ENCODE measurements at places on chromosomes 13 and 19.

- no peak for DNase-seq
Measured at GRCh38 chr13:30353060-30353459, 45.7 kb upstream of the KATNAL1 start.

GRCh38 chr19:49814010-49814409, 918 bp upstream of the FUZ start:
- no peak for DNase-seq

DNA sequence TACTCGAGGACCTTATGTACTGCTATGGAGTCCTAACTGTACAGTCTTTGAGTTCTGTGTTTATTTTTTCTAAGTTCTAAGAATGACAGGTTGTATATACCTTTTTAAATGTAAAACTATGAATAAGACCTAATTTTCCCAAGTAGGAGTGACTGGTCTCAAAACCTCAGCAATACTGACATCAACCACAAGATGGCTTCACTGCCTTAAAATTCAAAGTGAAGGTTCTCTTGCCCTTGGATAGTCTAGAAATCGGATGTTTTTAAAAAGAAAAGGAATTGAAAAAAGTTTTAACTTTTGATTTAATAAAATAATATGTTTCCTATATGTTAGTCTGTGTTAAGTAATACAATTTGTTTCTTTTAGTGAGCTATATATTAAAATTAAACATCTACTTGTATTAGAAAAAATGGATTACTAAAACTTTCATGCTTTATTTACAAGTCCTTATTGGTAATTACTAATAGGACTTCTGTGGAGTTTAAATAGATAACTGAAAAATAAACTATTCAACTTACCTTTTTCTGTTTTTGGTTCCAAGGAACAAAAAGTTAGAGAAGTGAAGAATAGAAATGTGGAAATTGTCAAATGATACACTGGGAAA, 52.0 kb downstream of the TDRD3 start:
- no peak for DNase-seq

DNA sequence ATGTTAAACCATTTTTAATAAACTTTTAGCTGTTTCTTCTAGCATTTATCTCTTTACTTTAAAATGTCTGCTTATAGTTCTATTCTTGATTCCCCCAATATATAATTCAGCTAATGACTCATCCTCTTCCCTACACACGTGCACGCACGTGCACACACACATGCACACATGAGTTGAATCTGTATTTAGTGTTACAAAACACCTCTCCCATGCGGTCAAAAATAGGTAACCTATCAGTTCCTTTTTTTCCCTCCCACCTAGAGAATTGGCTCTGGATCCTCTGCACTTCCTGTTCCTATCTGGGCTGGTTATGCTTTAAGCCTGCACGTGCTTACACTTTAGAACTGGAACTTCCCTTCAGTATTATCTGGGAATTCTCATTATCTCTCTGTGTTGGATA, 144.1 kb downstream of the PAN3 start:
- no peak for DNase-seq

DNA sequence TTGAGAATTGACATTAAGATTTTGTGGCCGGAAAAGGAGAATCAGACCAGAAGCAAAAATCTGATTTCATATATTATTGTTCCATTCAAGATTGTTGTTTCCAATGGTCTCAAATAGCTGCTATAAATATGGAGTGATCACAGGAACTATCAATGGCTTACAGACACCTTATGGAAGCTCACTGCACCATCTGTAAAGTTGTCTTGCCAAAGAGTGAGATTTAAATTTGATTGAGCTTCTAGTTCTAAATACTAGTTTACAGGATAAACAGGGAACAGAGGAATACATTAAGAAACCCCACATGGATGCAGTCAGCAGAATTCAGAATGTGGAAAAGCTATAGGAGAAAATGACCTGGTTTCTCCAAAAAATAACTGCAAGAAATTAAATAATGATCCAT, 47.0 kb upstream of the CALM3 start:
- DNase-seq, result no peak

DNA sequence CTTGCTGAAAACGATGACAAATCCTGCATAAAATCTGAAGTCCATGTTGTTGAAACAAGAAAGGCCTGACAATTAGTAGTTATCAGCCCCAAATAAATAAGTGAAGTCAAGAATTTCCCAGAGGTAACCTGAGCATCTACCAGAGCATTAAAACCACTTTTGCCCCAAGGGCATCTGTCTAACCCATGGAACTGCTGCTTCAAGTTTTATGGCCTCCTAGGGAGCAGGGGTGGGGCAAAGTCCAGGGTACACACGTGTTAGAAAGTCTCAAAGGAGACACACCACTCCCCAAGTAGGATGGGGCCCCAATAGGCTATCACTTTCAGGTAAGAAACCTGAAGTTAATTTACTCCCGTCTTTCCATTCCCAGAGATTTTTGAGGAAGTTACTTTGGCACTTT, 81.1 kb downstream of the CACNA1A start:
- no peak for DNase-seq

DNA sequence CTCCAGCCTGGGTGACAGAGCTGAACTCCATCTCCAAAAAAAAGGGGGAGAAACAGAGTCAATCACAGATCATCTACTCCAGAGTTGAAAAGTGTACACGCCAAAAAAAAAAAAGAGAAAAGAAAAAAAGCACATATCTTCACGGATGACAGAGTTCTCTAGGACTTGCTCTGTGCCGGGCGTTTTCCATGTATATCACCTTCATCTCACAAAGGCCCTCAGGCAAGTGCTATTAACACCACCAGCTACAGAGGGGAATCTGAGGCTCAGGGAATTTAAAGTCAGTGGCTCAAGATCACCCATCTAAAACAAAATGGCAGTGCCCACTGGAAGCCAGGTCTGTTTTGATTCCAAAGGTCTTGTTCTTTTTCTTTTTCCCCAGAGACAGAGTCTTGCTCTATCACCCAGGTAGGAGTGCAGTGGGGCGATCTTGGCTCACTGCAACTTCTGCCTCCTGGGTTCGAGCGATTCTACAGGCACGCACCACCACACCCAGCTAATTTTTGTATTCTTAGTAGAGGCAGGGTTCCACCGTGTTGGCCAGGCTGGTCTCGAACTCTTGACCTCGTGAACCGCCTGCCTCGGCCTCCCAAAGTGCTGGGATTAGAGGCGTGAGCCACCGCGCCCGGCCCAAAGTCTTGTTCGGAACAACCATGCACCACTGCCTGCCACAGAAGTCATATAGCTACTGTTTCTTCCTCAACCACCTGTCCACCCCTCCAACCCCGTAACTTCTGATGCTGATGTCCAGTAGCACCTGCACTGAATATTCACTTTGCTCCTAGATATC, 42.2 kb downstream of the SAE1 start:
- no peak for DNase-seq

DNA sequence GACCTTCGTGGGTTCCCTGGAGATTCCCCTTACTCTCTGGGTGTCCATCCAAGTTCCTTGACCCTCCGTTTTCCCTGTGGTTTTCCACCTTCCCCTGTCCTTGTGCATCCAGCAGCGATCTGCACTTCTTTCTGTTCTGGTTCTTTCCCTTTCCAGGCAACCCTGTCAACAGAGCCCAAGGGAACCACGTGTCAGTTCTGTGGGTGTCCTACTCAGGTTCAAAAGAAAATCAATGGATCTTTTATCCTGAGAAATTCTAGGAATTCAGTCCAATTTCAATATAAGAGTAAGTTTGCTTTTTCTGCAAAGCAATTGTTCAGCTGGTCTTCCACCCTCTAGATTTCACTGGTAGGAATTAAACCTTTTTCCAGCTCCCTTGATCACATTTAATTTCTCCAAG, 1394.8 kb upstream of the SLC10A2 start:
- no peak for DNase-seq

DNA sequence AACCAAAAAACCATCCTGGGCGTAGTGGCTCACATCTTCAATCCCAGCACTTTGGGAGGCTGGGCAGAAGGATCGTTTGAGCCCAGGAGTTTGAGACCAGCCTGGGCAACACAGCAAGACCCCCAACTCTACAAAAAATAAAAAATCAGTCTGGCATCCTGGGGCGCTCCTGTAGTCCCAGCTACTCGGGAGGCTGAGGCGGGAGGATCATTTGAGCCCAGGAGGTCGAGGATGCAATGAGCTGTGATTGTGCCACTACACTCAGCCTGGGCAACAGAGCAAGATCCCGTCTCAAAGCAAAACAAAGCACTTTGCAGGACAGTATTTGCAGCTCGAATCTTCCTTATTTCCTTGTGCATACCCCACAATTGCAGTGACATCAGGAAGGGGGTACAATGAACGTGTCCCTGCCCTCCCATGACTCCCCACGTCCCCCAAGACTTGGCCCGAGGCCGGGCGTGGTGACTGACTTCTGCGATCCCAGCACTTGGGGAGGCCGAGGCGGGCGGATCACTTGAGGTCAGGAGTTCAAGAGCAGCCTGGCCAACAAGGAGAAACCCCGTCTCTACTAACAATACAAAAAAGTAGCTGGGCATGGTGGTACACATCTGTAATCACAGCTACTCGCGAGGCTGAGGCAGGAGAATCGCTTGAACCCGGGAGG, 870 bp downstream of the NDUFB7 start:
- DNase-seq, result no peak

GRCh38 chr19:52522551-52522950, 4.9 kb upstream of the ZNF808 start:
- DNase-seq, result no peak

DNA sequence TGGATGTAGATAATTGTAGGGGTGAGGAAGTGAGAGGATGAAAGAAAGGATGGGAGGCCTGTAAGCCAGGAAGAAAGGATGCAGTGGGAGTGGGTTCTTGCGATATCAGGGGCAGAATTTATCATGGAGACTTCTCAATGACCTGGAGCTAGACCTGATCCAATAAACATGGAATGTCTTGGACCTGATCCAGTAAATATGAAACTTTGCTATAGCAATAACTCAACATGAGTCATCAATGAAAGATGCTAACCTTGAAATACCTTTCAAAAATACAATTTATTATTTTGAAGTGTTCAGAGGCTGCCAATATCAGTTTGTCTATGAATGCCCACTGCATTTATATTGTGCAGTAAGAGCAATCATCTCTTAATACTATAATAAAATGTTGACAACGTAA, 279.5 kb downstream of the POU4F1 start:
- DNase-seq, result no peak

GRCh38 chr13:20825477-20825875, 51.7 kb upstream of the EEF1AKMT1 start:
- DNase-seq, result no peak

GRCh38 chr13:98542568-98543377, 34.1 kb downstream of the STK24 start:
- DNase-seq, result no peak

GRCh38 chr13:96817336-96817941, 176.8 kb downstream of the OXGR1 start:
- DNase-seq, result no peak

- DNase-seq, result no peak
Measured at GRCh38 chr19:8504919-8505318, 2.5 kb upstream of the PRAM1 start.

GRCh38 chr19:7516333-7516732, 430 bp downstream of the ZNF358 start:
- no peak for DNase-seq

DNA sequence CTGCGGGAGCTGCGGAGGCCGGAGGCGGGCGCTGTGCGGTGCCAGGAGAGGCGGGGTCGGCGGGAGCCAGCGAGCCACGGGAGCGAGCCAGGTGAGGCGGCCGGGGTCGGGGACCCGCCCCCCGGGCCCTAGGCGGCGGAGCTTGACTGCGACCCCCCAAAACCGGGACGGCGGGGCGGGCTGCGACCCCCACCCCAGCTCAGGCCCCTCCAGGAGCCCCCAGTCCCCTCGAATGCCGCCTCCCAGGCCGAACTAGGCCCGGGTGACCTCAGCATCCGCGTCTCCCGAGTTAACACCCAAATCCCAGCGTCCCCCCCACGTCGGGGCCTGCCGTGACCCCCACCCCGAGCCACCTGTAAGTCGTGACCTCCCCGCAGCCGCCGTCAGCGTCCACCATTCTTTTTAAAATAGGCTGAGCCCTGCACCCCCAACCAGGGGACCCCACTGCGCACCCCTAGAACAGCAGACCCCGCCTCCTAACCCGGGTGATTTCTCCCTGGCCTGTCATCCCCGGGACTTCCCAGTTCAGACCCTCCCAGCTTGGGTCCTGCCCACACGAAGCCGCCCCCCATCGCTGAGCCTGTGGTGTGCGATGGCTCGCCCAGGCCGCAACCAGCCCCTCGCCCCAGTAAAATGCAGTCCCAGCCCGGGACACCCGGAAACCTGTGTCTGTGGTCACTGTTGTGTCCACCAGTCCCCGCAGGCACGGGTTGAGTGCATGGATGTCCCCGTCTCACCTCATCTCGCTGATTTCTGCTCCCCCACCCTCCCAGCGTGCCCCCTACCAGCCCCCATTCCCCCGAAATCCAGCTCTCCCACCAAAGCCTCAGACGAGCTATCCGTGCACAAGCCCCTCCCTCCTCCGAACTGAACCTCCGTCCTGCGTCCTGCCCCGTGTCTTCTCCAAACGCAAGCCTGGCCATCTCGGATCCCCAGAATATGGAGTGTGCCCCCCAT, 551 bp downstream of the FZR1 start:
- no peak for DNase-seq

DNA sequence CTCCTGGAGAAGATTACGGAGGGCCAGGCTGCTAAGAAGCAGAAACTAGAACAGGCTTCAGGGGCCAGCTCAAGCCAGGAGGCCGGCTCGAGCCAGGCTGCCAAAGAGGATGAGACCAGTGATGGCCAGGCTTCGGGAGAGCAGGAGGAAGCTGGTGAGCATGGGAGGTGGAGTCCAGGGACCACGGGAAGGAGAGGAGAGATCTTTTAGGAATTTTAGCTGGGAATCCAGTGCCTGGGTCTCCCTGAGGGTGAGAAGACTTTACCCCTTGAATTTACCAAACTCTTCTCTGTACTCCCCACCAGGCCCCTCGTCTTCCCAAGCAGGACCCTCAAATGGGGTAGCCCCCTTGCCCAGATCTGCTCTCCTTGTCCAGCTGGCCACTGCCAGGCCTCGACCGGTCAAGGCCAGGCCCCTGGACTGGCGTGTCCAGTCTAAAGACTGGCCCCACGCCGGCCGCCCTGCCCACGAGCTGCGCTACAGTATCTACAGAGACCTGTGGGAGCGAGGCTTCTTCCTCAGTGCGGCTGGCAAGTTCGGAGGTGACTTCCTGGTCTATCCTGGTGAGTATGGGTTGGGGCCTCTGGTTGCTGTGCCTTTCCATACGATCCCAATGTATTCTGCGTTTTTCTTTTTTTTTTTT, 824 bp downstream of the TSEN34 start:
- DNase-seq, result no peak

DNA sequence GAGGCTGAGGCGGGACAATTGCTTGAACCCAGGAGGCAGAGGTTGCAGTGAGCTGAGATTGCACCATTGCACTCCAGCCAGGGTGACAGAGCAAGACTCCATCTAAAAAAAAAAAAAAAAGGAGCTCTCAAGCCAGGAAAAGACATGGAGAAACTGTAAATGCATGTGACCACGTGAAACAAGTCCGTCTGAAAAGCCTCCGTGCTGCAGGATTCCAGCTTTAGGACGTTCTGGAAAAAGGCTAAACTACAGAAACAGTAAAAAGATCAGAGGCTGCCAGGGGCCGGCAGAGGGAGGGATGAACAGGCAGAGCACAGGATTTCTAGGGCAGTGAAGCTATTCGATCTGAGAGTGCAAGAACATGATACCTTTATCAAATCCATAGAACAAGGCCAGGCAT, 40.7 kb upstream of the NDUFS7 start:
- no peak for DNase-seq

- no peak for DNase-seq
Measured at GRCh38 chr19:35905178-35905727, 2.8 kb downstream of the TYROBP start.

Data from cortex of kidney (tissue), 1 donor.